Stimulated activated CD4-positive, alpha-beta T cell treated with anti-CD3 and anti-CD28 coated beads, Interleukin-1b, Interleukin-23, amount 100 ng/mL, for 1 hour (primary cell): ENCODE measurements at places on chromosomes 6 and 20.

GRCh38 chr6:33160728-33161344 is 31.4 kb downstream of the COL11A2 start:
- DNase-seq: no peak

DNA sequence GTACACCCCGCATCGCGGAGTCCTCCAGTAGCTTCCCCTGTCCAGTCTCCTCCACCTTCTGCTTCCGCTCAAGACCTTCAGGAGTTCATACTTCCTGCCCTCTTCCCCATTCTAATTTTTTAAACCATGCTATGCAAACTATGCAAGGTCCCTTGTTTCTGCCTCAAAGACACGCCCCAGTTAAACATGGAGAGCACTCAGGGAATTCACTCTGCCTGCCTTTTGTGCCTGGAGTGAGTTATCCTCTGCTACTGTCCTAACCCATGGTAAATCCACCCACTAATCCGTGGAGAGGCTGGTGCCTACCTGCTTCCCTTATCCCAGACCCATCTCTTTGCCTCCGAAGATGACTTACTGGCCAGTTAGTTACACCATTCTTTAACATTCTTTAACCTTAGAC is 473.7 kb upstream of the JARID2 start:
- no peak for DNase-seq

DNA sequence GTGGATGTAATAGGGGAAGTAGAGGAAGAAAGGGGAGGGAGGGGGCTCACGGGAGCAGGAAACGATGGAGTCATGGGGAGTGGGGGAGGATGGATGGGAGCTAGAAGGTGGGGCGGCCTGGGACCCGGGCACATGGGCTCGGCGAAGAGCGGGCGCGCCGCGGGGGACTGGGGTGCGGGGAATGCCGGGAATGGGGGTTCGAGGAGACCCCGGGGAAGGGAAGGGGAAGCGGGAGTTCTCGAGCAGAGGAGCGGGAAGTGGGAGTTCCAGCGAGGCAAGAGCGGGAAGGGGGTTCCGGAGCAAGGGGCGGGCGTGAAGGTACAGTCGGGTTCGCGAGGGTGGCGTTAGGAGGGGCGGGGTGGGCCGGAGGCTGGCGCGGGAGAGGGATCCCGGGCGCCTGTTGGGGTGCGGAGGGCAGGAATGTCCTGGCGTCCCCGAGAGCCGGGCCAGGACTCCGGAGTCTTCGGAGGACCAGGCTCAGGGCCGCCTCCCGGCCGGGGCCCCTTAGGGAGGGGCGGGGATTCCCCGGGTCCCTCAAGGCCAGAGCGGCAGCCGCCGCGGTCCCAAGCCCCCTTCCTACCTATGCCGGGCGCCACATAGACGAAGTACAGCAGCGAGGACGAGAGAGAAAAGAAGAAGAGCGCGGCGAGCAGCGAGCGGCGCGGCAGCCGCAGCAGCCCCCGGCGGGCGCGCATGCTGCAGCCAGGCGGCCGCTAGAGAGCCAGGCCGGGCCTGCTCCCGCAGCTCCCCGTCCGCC is 504 bp downstream of the B4GALT5 start:
- DNase-seq: no peak

GRCh38 chr20:47358039-47358671 is 1.7 kb upstream of the ZMYND8 start:
- DNase-seq: no peak

DNA sequence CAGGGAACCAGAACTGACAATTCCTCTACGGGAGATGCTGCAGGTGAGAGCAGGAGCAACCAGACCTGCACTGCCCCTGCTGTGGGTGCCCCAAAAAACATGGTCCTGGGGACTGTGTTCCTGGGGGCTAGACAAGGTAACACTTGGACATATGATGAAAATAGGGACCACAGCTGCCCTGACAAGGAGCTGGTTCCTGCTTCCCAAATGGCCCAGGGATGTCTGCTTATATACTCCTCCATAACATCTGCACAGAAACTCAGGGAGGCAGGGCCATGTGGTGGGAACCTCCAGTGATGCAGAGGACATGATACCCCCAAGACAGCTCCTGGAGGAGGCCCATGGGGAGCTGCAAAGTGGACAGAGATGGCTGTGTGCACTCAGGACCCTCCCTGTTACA is 19.8 kb downstream of the HLA-F start:
- DNase-seq: no peak

GRCh38 chr20:13402171-13402760 is 181.2 kb downstream of the ISM1 start:
- no peak for DNase-seq
